ENCODE measurements at places on chromosomes 7 and 10. TPM values are rescaled to one million over a fixed set of nuclear protein-coding genes. Genes with fewer than 3 reads are reported as not detected.

The ITGB8 gene
- not detected for total RNA-seq

The NUP42 gene
- 15.2 TPM for total RNA-seq

The HTR5A gene
- total RNA-seq: not detected

The SKIDA1 gene
- not detected for total RNA-seq

The MRLN gene
- not detected for total RNA-seq

The CREB5 gene
- total RNA-seq: 0.30 TPM

The BNIP3 gene
- total RNA-seq: 55.9 TPM

The VSTM2A gene
- total RNA-seq: not detected

The GPR26 gene
- total RNA-seq: not detected

The NKX2-3 gene
- not detected for total RNA-seq

The PGAM2 gene
- total RNA-seq: not detected

The SPAG6 gene
- not detected for total RNA-seq

The SLC26A3 gene
- total RNA-seq: not detected

The HOXA11 gene
- not detected for total RNA-seq

The RASSF4 gene
- 2.2 TPM for total RNA-seq

- DNase-seq: no peak
Observed at GRCh38 chr7:30826181-30826580, 55.0 kb downstream of the MINDY4 start.

- DNase-seq: no peak
Observed at GRCh38 chr7:105987046-105987445, 24.0 kb downstream of the CDHR3 start.

GRCh38 chr10:28327491-28327880 is 24.6 kb upstream of the MPP7 start:
- DNase-seq: no peak

- DNase-seq: no peak
Observed at GRCh38 chr7:111992601-111993000, 213.6 kb downstream of the DOCK4 start.

GRCh38 chr10:118339111-118339510 is 3.0 kb downstream of the FAM204A start:
- no peak for DNase-seq

DNA sequence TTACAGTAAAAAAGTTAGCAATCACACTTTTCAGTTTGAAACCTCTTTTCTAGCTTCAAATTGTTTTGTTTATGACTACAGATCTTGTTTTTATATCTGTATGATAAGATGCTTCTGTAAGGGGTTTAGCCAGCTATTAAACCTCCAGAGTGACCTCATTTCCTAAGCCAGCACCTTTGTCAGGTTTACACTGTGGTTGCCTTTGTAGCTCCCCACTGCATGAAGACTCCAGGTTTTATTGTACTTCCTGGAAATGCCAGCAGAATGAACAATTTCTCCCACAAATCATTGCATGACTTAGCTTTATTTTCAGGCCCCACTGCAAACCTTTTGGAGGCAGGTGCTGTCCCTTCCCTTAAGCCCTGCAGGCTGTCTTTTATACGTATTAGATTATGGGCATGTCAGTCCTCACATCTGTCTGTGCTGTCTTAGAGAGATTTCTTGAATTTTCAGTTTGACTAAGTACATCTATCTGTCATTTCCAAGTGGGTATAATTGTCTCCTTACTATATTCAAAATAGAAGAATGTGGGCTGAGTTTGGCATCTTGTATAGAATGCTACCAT is 8.2 kb upstream of the AGR3 start:
- DNase-seq: no peak

DNA sequence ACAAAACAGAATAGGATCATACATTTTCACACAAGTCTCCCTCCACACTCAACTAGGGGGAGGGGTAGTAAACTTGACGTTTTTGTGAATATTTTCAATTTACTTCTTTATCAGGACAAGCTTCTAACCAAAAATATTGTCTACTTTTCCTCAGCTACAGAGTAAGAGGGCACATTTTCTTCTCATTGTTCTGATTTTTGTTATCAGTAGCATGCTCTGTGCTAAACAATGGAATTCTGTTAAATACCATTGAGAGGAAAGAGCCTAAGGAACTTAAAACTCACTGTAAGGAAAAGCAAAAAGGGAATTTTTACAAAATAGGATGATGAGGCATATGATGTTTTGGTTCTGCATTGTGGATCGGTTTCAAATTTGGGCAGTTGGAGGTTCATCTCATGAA is 41.2 kb downstream of the ANLN start:
- DNase-seq: no peak

DNA sequence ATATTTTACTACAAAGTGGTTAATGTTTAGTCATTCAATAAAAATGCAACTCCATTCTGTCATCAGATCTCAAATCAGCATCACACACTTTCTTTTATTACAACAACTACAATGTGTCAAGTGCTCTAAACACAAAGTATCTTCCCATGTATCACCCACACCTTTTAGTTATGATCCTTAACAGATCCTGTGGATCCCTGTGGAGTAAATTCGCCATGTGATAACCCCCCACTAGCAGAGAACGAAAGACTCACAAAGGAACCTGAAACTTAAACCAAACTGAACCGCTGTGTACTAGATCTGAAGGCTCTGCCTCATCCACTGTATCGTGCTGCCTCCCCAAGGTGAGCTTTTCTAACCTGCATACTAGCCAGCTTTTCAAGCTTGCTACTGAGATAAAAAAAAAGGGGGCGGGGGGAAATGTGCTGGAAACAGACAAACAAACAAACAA is 1.7 kb downstream of the DPY19L1 start:
- DNase-seq: peak; percentile 61

- DNase-seq: no peak
Observed at GRCh38 chr7:85673876-85674275, 487.0 kb upstream of the SEMA3D start.

GRCh38 chr10:80410122-80410521 is 1.8 kb downstream of the PRXL2A start:
- DNase-seq: no peak

DNA sequence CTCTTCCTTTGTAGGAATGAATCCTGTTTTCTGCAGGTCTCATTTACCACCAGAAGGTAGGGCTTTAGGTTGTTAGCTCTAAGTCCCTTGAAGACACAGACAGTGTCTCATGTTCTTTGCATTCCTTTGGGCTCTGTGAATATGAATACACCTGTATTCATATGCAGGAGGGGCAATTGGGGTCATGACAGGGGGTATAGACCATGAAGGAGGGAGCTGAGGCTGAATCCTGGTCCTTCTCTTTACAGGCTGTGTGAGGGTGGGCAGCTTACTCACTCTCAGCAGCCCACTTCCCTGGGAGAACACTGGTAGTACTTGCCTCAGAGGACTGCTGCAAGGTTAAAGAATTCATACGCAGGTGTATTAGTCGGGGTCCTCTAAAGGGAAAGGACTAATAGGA is 267.2 kb upstream of the MGMT start:
- no peak for DNase-seq

GRCh38 chr10:21364196-21365114 is 161.0 kb downstream of the SKIDA1 start:
- DNase-seq: no peak

DNA sequence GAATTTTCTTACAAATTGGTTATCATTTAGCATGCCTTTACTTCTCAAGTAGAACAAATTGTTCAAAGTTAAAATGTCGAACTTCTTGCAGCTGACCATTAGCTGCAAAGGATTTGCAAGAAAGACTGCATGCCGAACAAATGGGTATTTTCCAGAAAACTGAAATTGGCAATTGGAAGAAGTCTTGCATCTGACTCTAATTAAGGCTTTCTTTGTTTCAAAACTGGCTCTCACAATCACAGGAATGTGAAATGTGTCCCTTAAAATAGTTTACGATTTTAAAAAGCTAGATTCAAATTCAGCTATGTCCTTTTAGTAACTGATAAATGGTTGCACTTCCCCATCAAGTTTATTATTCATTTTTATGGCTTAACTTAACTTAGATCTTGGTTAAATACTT is 207.9 kb downstream of the ARL4A start:
- DNase-seq: no peak

DNA sequence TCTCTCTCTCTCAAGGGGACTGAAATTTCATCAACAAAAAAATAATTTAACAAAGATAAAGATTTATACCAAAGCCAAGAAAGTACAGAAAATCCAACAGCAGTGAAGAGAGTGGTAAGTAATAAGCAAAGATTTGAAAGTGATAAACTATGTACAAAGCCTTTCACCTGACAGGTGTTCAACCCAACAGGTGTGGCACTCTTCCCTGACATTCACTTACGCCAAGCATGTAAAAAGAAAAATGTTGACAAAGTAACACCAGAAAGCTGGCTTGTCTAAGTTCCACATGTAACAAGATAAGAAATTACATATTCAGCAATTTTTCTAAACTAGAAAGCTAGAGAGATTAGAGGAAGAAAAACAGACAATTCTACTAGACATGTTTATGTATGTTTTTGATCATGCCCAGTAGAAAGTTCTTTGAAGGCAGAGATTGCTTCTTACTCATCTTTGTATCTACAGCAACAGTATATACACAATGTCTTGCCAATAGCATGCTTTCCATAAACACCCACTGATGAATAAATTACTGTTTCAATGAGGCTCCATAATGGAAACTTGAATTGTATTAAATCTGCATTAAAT is 468.5 kb downstream of the PARD3 start:
- no peak for DNase-seq

DNA sequence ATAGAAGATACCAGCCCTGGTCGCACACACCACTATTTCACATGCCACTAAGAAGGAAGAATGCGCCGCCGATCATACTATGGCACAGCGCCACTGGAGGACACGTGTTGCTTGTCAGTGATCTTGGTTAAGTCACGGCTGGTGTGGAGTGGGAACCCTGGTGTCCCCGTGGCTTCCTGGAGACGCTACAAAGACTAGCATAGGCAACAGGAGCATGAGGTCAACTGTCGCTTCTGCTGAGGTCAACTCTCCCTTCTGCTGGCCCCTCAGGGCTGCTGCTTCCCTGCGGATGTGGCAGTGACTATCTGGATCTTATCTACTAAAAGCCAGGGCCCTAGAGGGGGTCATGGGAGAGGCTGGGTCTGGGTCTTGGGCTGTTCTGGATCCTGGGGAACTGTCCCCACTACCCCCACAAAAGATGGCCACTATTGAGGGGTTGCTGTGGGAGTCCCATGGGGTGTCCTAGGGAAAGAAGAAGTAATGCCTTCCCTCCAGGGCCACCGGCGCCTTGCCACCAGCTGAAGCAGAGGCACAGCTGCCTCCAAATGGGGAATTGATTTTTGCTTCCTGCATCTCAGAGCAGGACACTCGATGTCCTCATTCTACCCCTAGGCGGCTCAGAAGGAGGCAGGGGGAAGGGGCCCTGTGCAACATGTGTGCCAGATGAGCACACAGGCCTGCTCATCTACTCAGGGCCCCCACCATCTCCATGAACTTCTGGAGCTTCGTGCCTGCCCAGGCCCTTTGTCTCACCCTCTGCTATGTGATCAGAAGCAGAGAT is 76.6 kb upstream of the PPIF start:
- DNase-seq: no peak

GRCh38 chr7:44432381-44432977 is 58.0 kb downstream of the NUDCD3 start:
- no peak for DNase-seq

DNA sequence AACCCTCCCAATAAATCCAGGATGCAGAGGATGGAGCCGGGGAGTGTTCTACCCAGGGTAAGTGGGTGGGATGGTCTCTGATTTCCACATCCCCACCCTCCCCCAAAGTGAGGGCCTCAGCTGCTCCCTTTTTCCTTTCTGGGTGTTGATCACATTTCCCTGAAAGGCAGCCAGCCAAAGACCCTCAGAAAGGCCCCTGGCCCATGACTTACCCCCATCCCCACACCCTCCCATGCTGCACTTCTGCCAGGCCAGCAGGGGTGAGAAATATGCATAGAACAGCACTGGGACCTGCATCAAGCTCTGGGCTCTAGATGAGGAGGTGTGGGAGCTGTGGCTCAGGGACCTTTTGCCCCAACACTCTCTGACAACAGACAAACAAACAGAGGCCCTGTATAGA is 927.3 kb upstream of the ZNF722 start:
- DNase-seq: no peak

DNA sequence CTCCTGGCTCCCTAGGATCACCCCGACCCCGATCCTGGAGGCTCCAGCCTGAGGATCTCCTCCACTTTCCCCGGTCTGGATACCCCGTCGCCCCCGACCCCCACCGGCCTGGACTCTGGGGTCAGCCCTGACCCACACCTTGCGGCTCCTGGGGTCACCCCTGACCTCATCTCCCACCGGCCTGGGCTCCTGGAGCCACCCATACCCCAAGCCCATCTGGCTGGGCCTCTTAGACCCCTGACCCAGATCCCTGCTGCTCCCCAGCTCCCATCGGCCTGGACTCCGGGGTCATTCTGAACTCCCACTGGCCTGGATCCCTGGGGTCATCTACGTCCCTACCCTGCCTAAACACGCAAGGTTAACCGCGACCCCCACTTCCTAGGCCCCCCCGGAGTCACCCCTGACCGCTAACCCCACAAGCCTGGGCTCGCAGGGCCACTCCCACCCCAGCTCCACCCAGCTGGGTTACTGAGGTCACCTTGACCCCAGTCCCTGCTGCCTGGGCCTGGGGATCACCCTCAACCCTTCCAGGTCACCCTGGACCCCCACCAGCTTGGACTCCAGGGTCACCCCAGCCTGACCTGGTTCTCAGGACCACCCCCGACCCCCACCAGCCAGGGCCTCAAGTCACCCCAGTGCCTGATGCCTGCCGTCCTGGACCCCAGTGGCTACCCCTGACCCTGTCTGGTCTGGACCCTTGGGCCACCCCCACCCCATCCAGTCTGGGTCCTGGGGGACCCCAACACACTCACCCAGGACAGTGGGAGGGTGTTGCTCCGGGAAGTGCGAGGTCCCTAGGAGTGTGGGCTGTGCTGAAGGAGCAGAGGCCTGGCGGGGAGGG is 1.2 kb downstream of the FOXK1 start:
- DNase-seq: peak; percentile 18
